ENCODE measurements at places on chromosomes 5 and 9.

DNA sequence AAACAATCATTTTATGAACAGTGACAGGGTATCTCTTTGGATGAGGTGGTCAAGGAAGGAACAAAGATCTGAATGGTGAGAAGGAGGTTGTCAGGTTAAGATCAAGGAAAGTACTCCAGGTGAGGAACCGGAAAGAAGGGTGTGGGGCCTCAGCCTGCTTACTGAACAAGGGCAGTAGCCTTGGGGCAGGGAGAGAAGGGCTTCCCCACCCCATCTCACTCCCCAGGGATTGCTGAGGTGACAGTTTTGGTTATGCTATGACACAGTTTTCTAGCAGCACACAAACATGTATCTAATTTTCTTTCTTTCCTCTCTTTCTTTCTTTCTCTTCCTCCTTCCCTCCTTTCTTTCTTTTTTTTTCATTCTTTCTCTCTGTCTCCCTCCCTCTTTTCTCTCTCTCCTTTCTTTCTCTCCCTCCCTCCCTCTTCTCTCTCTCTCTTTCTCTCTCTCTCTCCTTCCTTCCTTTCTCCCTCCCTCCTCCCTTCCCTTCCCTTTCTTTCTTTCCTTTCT, 4.1 kb upstream of the HDHD3 start:
- no peak for DNase-seq

GRCh38 chr5:36691696-36692371, 85.4 kb downstream of the SLC1A3 start:
- DNase-seq, result peak; percentile 85

GRCh38 chr5:9658706-9659105, 28.6 kb upstream of the TAS2R1 start:
- peak; percentile 94 for DNase-seq

DNA sequence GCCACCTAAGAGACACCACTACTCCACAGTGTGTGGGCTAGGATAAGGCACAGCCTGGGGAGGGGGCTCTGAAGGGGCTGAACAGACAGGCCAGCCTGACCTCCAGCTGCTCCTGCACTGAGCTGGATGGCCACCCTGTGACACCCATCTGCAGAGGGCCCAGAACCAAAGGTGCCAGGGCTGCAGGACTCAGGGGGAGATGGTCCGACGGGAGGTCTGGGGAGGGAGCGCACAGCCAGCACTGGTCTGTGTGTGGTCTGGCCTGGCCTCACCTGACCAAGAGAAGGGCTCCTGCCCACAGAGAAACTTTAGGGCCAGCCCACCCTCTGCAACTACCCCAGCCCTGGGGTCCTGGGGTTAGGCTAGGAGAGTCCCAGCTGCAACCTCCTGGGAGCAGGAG, 789 bp downstream of the LTC4S start:
- no peak for DNase-seq

- DNase-seq, result peak; percentile 86
Observed at GRCh38 chr5:59062986-59063683, 480.3 kb downstream of the RAB3C start.

DNA sequence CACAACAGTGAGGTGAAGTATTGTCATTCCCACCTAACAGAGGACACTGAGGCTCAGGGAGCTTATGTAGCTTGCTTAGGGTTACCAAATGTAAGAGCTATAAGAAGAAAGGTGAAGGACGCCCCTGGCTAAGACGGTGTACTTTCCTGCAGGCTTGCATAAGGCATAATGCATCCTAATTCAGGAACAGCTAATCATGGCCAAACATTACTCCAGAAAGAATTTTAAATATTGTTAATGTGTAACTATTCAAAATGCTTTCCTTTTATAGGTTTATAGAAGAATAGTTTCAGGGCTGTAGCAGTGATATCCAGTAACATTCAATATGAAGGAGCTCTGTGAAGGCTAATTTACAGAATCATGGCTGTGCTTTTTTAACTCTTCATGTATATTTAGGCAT, 479.1 kb downstream of the BNC2 start:
- DNase-seq, result no peak

GRCh38 chr5:4036861-4037260, 441.2 kb downstream of the IRX1 start:
- DNase-seq, result no peak

DNA sequence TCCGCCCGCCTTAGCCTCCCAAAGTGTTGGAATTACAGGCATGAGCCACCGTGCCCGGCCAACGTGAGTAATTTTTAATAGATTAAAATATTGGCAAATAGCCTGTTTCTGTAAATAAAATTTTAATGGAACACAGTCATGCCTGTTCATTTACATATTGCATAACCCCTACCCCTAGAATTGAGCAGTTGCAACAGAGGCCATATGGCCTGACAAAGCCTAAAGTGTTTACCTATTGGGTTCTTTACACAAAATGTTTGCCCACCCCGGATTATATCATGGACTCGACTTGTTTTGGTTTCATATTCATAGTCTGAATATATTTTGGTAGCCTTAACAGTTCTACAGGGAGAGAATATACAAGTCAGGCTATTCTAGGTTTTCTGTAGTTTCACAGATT, 5.3 kb downstream of the NSA2 start:
- peak; percentile 2 for DNase-seq

- DNase-seq, result peak; percentile 20
Observed at GRCh38 chr9:3458806-3459475, 66.9 kb downstream of the RFX3 start.

DNA sequence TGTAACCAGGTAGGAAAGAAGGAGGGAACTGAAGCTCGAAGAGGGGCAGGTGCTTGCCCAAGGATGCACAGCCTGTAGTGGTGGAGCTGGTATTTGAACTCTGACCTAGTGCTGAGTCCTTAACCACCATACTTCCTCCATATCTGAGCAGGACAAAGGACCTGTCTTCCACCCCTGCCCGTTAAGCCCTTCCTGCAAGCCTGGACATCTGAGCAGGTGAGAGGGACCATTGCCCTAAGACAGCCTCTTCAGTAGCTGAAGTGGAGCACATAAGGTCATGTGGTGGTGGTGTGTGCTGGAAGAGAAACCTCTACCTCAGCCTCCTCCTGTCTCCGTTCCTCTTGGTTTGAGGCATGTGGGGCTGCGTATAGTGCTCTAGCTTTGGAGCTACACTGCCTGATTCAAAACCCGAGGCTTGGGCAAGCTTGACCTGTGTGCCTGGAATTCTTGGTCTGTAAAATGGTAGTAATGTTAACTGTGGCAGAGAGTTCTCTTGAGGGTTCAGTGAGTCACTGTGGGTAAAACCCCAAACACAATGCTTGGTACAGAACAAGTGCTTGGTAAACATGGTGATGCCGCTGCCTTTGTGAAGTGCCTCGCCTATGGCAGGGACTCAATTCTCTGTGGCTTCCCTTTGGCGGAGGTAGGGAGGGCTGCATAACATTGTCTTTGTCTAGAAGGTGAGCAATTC, 7.4 kb downstream of the GALNT10 start:
- peak; percentile 60 for DNase-seq

- DNase-seq, result no peak
Observed at GRCh38 chr9:111886983-111887718, 9.5 kb upstream of the UGCG start.
